ENCODE measurements at places on chromosomes 13 and 19.

- DNase-seq = no peak
These were observed 1494.9 kb upstream of the MIR17HG start for GRCh38 chr13:89852570-89852969.

DNA sequence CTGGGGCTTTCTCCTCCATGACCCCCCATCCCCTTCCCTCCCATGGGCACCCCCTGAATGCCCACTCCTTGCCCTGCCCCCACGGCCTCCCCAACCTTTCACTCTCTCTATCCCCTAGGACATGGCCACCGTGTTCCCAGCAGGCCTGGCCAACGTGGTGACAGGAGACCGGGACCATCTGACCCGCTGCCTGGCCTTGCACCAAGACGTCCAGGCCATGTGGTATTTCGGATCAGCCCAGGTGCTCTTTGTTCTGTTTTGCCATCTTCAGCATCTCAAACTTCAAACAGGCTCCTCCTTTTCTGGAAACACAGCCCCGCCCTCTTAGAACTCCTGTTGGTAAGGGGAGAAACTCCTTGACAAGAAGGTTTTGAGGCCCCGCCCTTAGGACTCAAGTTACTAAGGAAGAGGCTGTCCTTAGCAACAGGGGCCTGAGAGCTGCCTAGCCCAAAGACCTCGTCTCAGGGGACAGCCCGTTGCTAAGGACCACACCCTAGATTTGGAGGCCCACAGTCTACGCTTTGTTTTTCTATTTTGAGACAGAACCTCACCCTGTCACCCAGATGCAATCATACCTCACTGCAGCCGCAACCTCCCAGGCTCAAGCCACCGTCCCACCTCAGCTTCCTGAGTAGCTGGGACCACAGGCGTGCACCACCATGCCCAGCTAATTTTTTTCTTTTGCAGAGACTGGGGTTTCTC, 5.1 kb upstream of the FLT3LG start:
- peak; percentile 99 for DNase-seq

GRCh38 chr13:29081036-29081435, 260.9 kb downstream of the MTUS2 start:
- DNase-seq = no peak

DNA sequence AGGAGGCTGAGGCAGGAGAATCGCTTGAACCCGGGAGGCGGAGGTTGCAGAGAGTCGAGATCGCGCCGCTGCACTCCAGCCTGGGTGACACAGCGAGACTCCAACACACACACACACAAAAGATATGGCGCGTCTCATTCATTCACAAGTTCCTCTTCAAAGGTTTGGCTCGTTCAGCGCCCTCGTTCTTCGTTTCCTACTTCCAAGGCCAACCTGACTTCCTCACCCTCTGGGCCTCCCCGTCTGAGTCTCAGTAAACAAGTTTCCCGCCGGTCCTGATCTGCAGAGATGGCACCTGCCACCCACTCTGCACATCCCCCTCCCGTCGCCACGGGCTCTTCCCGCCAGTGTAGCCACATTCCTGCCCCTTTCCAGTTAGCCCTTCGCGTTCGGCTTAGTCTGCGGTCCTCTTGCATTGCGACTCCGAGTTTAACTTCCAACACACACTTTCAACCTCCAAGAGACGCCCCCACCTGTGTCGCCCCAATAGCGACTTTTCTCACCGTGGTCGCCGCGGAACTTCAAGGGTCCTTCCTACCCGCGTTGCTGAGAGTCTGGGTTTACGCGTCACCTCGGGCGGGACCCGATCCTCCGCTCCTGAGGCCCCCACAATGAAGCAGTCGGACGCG, 1.3 kb upstream of the BSG start:
- peak; percentile 59 for DNase-seq

GRCh38 chr19:995051-995827, 5.0 kb upstream of the GRIN3B start:
- DNase-seq = no peak

- DNase-seq = no peak
These were observed 621.2 kb upstream of the SPRY2 start for GRCh38 chr13:80962173-80962572.

- DNase-seq = no peak
These were observed 110.8 kb downstream of the TNFRSF19 start for GRCh38 chr13:23680845-23681669.

- DNase-seq = no peak
These were observed 587 bp downstream of the S1PR4 start for GRCh38 chr19:3178973-3179738.

GRCh38 chr19:16594681-16595091, 22.5 kb upstream of the SLC35E1 start:
- no peak for DNase-seq

DNA sequence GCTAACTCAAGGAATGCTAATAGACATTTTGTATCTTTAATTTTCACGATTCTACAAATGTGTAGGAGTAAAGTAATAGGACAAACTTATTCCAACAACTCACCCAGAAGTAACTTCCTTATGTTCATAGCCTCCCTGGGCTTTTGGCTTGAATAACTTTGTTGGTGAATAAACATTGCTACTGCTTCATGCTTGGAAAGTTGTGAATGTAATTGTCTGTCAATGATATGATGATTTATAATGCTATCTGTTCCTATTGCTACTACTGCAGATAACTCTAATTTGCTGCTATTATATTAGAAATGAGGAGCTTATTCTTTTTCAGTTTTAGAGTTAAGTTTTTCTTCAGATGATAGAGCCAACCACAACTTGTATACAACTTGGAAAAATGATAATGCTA, 307.7 kb downstream of the PCDH9 start:
- DNase-seq = no peak

DNA sequence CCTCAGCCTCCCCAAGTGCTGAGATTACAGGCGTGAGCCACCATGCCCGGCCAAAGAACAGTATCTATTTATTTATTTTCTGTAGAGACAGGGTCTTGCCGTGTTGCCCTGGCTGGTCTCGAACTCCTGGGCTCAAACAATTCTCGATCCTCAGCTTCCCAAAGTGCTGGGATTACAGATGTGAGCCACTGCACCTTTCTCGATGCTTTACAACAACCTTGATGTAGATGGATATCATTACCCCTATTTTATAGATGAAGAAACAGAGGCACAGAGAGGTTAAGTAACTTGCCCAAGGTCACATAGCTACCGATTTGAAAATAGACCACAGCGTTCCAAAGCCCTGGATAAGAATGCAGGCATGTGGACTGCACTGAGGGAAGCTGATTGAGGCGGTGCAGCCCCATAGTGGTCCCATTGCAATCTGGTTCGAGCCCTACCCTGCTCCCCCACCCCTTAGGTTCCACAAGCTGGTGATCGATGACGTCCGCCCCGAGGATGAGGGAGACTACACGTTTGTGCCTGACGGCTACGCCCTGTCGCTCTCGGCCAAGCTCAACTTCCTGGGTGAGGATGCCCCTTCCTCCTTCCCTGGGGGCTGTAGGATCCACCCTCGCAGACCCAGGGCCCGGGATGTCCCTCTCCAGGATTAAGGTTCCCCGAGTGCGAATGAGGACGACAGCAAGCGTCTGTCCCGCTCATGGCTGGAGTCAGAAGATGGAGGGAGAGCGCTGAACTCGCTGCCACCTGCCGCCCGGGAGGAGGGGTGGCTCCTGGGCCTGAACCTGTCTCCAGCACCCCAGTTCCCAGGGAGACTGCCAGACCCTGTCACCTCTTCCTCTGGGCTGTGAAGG, 17.9 kb downstream of the MYBPC2 start:
- no peak for DNase-seq

DNA sequence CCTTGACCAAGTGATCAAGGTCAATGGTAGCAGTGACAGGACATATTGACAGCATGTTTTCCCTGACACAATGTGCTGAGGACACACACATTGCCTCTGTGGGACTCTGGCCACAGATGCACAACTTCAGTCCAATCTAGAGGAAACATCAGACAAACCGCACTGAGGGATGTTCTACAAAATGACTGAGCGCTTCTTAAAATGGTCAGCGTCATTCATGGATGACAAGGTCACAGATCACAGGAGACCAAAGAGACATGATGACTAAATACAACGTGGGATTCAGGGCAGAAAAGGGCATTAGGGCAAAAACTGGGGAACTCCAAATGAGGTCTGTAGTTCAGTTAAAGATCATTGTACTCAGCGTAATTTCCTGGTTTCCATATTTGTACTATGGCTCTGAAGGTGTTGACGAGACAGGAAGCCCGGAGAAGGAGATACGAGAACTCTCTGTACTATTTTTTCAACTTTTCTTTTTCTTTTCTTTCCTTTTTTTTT, 20.6 kb downstream of the PBX4 start:
- DNase-seq = no peak

DNA sequence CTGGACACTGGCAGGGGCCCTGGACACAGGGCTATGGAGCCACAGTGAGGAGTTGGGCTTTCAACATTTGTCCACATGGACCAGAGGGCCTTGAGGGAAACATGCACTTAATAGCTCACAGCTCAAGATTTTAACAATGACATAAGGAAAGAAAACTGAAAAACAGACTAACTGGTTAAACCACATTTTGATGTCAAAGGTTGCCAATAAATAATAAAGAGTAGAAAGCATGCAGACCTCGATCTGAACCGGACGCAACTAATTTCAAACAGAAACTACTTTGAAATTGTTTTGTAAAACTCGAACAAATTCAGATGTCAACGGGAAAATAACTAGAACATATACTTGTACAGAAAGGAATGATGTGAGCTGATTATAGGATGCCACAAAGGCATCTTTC, 15.5 kb upstream of the ZNF888 start:
- DNase-seq = no peak

- no peak for DNase-seq
These were observed 111.4 kb upstream of the SLC7A1 start for GRCh38 chr13:29706923-29707322.

DNA sequence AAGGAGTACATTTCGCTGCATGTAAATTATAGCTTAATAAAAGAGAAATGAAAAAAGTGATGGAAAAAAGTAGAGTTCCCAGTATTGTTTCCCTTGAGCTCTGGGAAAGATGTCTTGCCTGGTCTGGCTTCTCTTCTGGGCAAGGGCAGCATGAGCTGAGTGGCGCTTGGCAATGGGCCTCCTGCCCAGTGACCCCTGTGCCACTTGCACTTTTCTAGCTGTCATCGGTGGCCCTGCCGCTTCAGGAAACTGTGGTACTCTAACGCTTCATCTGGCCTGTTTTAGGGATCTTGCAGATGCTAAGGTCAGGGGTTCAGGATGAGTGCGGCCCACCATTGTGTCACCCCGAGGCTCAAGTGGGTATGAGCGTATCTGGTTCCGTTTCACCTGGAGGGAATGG, 161.4 kb downstream of the MTUS2 start:
- DNase-seq = no peak

DNA sequence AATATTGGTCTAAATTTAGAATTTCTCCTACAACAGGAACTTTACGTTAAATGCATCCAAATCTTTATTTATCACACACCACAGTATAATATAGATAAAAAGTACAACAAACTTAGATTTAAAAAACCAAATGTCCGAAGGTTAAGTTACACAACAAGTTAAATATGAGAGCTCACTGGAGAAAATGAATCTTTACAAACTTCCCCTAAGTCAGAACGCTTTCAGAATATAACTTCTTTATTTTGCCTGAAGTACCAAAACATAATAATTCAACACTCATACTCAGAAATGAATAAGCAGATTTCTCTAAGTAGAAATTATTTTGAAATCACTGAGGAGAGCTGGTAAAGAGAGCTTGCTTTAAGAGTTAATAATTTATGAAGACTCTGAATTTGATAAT, 33.8 kb downstream of the TSC22D1 start:
- no peak for DNase-seq

GRCh38 chr13:32001154-32001768, 30.3 kb upstream of the FRY start:
- DNase-seq = no peak

DNA sequence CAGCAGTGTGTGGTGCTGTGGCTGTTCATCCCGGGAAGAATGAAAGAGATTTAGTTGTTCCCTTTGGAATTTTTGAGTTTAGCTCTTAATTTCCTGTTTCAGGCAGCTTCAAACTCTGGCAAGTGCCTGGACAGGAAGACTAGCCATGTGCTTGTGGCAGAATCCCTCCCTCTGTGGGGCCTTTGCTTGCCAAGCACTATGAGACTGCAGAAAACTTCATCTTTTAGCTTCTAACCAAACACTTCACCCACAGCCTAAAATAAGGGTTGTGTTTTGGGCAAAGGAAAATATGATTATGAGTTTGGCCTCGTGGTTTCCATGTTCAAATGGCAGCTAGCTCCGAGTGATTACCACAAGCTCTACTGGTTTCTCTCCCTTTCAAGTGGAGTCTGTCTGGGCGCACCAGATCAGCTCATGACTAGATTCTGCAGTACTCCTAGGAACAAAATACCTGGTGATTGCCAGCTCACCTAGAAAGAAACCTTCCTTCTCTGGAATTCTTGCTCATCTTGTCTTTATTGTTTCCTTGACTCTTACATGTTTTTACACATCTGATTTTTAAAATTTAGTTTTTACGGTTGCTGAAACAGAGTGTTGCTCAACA, 707.5 kb downstream of the SLITRK6 start:
- no peak for DNase-seq

DNA sequence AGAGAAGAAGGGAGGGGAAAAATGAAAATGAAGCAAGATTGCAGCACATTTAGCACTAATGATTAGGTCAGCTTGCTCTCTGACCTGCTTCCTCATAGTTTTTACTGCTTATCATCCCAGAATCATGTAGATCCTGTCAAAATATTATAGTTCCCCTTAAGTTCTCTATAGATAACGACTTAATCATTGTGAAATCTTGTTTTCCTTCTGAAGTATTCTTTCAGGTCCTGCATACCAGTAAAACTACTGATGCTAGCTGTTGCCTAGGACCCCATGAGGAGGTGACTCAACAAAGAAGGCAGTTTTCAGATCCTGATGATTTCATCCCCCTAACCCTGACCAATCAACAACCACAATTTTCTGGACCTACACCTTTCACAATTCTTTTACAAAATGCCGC, 1131.7 kb downstream of the SLITRK5 start:
- no peak for DNase-seq

DNA sequence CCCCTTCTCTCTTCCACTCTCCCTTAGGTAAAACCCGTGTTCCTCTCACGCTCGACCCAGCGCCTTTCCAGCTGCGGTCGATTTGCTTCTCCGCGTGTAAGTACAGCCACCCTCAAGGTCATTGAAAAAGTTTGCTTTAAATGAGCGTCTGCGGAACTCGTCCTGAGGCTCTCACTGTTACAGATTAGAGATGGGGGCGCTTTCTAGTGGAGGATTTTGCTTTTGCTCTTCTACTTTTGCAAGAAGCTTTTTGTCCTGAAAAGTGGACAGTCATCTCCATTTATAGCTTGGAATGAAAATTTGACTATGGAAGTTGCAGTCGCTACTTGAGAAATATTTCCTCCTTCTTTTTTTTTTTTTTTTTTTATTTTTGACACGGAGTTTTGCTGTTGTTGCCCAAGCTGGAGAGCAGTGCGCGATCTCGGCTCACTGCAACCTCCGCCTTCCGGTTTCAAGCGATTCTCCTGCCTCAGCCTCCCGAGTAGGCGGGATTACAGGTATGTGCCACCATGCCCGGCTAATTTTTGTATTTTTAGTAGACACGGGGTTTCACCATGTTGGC, 595 bp upstream of the RAB20 start:
- no peak for DNase-seq

GRCh38 chr19:56139847-56140582, 1.1 kb upstream of the ZNF444 start:
- no peak for DNase-seq

GRCh38 chr13:80666782-80667552, 326.0 kb upstream of the SPRY2 start:
- no peak for DNase-seq
